ENCODE measurements at places on chromosomes 3 and 15. TPM values are rescaled to one million over a fixed set of nuclear protein-coding genes. Genes with fewer than 3 reads are reported as not detected.

SLC12A1 gene
- total RNA-seq: not detected

MANF gene
- total RNA-seq: 109 TPM

ERICH6 gene
- total RNA-seq: not detected

FAH gene
- 61.0 TPM for total RNA-seq

HTR3C gene
- not detected for total RNA-seq

ADGRG7 gene
- total RNA-seq: 24.7 TPM

PLA2G4E gene
- total RNA-seq: not detected

MIX23 gene
- 168 TPM for total RNA-seq

EFCC1 gene
- total RNA-seq: 0.38 TPM

CCR3 gene
- total RNA-seq: not detected

IDH2 gene
- 171 TPM for total RNA-seq

- no peak for DNase-seq
These were observed 692.9 kb downstream of the ZPLD1 start for GRCh38 chr3:103127737-103128136.

DNA sequence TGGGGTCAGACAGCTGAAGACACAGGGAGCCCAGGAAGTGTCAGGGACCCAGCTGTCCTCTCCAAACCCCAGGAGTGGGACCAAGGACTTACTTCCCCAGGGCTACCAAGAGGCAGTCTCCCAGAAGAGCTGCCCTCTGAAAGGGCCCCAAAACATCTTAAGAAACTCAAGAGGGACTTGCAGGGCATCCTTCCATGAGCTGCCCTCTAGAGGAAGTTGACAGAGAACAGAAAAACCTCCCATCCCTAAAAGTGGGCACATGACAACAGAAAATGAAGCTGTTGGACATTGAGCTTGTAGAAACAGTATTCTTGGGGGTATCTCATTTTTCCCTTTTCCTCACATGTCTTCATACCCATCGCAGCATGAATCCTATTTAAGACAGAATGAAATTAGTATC lies 58.9 kb downstream of the MECOM start:
- no peak for DNase-seq

DNA sequence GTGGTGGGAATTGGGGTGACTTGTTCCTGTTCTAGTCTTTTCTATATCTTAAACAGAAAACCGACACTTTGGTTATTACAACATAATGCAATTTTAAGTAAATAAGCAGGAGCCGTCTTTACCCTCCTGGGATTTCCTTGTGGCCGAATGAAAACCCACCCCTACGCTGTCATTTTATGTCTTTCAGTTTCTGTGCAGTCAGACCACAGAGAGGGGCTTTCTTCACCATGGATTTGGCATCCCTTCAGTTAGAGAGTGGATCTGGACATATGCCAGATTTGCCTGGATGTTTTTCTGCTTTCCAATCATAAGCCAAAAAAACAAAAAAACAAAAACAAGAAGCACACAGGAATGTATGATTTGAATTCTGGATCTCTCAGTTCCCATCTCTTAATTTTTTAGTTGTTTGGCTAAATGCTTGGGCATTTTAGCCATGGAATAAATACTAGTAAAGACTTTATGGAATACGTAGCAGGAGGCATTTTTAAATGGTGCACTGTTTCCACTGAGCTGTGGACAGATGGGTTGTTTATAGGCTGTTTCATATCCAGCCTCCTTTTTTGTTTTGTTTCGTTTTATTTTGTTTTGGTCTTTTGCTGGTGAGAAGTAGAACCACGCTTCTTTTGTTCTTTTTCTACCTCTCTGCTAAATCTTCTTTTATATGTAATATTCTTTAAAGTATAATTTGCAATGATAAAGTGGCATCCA lies 272.9 kb downstream of the FEZF2 start:
- no peak for DNase-seq

GRCh38 chr3:110905121-110905520 lies 166.5 kb upstream of the NECTIN3 start:
- no peak for DNase-seq

GRCh38 chr15:83012076-83012426 lies 612 bp upstream of the C15orf40 start:
- DNase-seq: no peak

DNA sequence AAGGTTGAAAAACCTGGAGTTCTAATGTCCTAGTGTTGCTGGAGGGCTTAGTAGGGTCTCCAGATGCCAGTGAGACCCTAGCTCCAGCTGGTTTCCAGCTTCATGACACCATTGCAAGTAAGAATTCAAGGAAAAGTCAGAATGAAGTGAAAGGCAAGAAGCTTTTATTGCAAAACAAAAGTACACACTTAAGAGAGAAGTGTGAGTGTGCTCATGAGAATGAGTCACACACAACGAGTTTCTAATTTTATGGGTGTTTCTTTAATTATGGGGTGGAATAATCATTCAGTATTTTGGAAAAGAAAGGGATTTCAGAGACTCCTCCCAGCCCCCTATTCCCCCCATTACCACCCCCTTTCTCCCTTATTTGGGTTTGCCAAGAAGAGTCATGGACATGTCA lies 24.6 kb upstream of the ZNF502 start:
- DNase-seq: no peak

DNA sequence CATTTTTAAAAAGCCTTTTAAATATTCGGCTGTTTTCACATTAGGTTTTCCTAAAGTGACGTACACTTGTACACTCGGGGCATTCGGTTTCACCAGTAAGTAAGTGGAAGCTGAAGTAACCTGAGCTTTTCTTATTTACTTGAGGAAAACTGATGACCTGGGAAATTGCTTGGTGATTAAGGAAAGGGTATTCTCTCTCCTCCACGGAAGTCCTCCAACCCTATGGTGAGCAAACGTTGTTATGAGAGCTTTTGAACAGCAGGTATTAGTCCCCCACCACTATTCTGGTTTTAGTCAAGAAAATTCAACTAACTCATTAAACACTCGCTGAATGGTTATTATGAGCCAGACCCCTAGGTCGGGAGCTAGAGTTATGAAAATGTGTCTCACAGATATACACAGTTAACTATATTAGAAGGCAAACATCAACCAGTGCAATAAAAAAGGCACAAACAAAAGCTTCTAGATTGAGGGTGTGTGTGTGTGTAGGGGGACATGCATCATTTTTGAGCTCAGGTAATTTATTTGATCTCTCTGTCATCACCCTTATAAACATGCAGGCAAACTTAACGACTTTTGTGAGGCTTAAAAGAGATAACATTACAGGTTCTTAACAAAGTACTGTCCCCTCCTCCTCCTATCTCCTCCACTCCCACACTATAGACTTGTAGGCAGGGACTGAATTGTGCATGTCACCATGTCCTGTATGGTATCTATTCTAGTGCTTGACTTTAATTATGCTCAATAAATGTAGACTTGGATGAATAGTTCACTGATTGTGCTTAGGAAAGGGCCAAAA lies 143.3 kb upstream of the MB21D2 start:
- no peak for DNase-seq

- no peak for DNase-seq
These were observed 53.3 kb upstream of the SLC6A11 start for GRCh38 chr3:10762611-10763247.

GRCh38 chr3:195107593-195107992 lies 163.4 kb downstream of the XXYLT1 start:
- DNase-seq: no peak

GRCh38 chr3:24679429-24679828 lies 184.8 kb upstream of the THRB start:
- DNase-seq: no peak

DNA sequence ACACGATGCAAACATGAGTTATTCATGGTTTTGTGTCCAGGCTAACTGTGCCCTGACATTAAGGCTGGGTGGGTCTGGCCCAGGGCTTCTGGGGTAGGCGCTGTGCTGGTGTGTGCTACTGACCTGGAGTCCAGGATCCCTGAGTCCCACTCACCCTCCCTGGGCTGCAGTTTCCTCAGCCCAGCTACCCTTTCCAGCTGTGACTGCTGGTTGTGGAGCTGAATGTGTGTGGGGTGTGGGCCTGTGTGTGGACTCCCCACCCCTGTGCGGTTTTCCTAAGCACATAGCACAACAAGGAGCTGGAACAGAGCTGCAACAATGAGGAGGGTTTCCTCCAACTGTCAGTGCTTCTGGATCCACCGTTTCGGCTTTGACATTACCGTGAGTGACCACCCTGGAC lies 38.0 kb downstream of the SMAD3 start:
- no peak for DNase-seq

DNA sequence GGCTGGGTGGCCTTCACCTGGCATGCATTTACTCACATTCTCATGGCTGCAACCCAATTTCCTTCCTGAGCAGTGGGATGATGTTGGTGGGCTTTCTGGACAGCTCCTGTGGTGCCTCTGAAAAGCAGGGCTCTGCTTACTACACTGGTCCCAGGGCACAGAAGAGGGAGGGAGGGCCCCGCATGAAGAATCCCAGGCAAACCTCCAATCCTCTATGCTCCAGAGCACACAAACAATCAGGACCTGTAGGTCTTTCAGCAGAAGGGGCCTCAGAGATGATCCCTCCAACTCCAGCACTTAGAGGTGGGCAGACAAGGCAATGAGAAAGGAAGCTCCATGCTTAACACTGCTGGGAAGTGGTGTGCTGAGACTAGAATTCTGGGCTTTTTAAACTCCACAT lies 231.7 kb upstream of the ICE2 start:
- DNase-seq: no peak

GRCh38 chr3:173889596-173889995 lies 492.1 kb downstream of the NLGN1 start:
- no peak for DNase-seq

GRCh38 chr3:188594139-188594538 lies 440.2 kb downstream of the LPP start:
- no peak for DNase-seq

- no peak for DNase-seq
These were observed 16.5 kb downstream of the DUSP7 start for GRCh38 chr3:52039846-52040245.

- peak; percentile 16 for DNase-seq
These were observed 10.2 kb downstream of the MBNL1 start for GRCh38 chr3:152278756-152279427.

- no peak for DNase-seq
These were observed 74.7 kb downstream of the SNRK start for GRCh38 chr3:43361077-43361476.

GRCh38 chr3:4996223-4996765 lies 17.1 kb downstream of the BHLHE40 start:
- DNase-seq: no peak

DNA sequence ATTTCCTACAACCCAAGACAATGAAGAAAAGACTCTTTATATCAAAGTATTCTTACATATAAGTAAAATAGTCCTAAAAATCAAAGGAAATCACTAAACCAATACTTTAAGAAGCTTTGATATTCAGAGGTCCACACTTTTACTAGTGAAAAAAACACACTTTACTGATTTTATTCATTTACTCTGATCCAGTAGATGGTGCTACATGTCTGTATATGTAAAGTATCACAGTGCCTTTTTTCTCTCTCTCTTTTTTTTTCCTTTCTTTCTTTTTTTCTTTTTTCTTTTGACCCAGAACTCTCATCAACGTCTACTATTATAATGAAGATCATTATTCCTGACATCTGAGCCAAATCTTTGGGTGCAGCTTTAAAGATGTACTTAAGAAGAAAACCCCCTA lies 10.8 kb upstream of the CCDC39 start:
- DNase-seq: no peak

DNA sequence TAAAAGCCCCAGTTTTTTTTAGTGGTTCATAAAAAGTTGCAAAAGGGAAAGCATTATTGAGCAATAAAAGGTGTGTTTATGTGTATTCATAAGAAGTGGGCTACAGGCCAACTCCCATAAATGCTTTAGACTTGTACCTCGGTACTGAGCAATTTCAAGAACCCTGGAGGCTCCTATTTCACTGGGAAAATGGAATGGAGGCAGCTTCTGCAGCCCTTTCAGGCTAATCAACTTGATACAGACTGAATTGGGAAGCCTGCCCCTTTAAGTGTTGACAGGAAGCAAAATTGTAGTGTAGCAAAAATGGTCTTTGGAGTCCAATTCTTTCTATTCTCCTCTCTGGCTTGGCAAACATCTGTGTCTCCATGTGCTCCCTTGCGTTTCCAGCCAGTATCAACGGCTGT lies 118.8 kb downstream of the ECT2 start:
- no peak for DNase-seq

GRCh38 chr15:60546744-60547143 lies 67.8 kb upstream of the ICE2 start:
- DNase-seq: peak; percentile 51

- DNase-seq: no peak
These were observed 205.2 kb downstream of the RBMS3 start for GRCh38 chr3:29486096-29486495.
